ENCODE measurements at places on chromosomes 2 and 18. TPM values are rescaled to one million over a fixed set of nuclear protein-coding genes. Genes with fewer than 3 reads are reported as not detected.

Gene UPP2
- 2.4 TPM for total RNA-seq

Gene VAMP8
- total RNA-seq, result 37.7 TPM

Gene PCARE
- total RNA-seq, result 0.18 TPM

Gene PGAP1
- 31.6 TPM for total RNA-seq

Gene SALL3
- 10.9 TPM for total RNA-seq

Gene IL36A
- not detected for total RNA-seq

Measured in metanephros (tissue), 2 donors.